Skin of body (tissue), 3 donors: ENCODE measurements at places on chromosomes 13 and 19. TPM values are rescaled to one million over a fixed set of nuclear protein-coding genes. Genes with fewer than 3 reads are reported as not detected.
A peak's percentile ranks its signal among the peaks of the same experiment; 100 is the strongest.

DNA sequence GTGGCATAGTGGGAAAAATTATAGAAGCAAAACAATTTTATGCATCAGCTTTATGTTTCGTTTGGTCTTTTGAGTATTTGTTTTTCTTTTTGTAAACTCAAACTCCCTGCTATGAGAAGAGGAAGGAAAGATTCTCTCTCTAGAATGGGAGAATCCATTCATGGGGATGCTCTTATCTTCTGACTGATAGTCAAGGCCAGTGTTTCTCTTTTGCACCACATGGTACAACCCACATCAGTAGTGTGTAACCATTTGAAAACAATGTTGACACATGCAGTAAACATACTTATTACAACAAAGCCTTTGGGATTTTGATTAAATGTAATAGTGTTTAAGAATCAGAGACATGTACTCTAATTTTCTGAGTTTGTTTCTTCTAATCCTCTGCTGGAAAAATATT, 490.5 kb downstream of the MYO16 start:
- DNase-seq, result no peak

The C19orf85 gene
- total RNA-seq, result not detected

- no peak for DNase-seq
Observed at GRCh38 chr13:80389073-80390038, 48.4 kb upstream of the SPRY2 start.

DNA sequence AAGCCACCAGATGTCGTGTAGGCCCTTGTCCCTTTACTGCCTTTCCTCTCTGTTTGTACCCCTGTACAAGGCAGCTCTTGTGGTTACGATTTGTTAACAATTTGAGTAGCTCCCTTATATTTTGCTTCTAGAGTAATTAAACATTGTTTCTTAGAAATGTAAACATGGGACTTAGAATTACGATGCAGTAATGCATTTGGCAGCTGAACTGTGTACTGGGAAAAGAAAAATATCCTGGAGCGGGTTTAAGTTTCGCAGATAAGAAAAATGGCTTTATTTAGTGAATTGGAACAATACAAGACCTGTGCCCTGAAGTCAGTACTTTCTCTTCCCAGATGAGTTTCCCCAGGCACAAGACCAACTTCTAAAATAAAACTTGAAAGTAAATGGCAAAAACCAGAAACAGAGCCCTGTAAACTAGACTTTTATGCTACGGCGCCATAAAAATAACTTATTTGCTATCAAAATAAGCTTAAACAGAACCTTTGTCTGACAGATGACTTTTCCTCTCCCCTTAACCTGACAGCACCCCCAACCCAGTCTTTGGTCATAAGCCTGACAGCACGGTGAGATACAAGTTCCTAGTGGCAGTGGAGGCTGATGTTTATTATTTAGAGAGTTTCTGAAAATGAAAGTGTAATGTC, 63.0 kb downstream of the LRCH1 start:
- peak; percentile 59 for DNase-seq

- DNase-seq, result no peak
Observed at GRCh38 chr13:98582947-98583346, 6.0 kb upstream of the STK24 start.

DNA sequence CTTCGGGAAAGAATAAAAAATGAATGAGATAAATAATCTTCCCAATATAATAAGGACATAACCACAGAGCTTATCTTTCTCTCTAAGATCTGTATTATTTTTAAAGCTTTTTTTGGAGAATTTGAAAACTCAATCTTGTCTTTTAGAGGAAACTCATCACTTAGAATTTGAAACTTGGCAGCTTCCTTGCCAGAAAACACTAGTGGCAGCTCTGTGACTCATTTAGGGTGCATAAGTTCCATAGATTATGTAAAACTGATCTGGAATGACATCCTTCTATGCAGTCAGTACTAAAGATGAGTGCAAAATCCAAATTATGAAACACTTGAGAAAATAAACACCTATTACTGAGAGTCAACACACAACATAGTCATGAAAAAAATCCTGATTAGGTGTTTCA, 848.0 kb downstream of the DACH1 start:
- no peak for DNase-seq

DNA sequence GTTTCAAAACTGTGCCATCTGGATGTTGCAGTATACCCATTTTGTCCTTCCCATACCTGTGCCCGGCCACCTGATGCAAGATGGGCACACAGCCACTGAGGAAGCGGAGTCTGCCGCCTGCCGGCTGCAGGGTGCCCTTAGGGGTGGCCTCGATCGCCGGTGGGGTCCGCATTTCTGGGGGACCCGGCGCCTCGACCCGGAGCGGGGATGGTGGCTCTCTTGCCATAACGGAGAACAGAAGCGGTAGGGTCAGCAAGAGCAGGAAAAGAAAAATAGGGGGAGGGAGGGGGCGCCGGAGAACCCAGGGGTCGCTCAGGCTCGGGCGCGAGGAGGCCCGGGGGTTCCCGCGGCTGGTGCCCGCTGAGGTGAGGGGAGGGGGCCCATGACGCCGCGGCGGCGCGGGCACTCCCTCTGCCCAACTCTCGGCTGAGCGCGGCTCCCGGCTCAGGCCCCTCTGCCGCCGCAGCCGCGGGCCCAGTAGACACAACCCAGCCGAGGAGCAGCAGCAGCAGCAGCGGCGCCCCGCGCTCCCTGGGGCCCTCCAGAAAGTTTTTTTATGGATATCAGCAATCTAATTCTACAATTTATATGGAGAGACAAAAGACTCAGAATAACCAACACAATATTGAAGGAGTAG, 13.8 kb upstream of the CYP4F2 start:
- no peak for DNase-seq

The KLF1 gene
- 1.7 TPM for total RNA-seq

The LILRA1 gene
- total RNA-seq, result not detected

The ZNF229 gene
- 8.5 TPM for total RNA-seq

DNA sequence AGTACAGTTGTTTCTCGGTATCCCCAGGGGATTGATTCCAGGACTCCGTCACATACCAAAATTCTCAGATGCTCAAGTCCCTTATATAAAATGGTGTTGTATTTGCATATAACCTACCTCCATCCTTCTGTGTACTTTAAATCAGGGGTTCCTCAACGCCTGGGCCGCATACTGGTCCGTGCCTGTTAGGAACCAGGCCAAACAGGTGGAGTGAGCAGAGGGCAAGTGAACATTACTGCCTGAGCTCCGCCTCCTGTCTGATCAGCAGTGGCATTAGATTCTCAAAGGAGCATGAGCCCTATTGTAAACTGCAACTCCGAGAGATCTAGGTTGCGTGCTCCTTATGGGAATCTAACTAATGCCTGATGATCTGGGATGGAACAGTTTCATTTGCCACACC, 42.2 kb upstream of the KCTD4 start:
- no peak for DNase-seq

The ZSCAN4 gene
- total RNA-seq, result not detected

The RNF225 gene
- 0.99 TPM for total RNA-seq

The ZNF66 gene
- 7.4 TPM for total RNA-seq

The ZNF417 gene
- total RNA-seq, result 20.1 TPM

The CEACAM1 gene
- 3.5 TPM for total RNA-seq
